ENCODE measurements at places on chromosomes 2 and 18.

- DNase-seq: no peak
Measured at GRCh38 chr2:241555711-241556110, 2.8 kb upstream of the BOK start.

DNA sequence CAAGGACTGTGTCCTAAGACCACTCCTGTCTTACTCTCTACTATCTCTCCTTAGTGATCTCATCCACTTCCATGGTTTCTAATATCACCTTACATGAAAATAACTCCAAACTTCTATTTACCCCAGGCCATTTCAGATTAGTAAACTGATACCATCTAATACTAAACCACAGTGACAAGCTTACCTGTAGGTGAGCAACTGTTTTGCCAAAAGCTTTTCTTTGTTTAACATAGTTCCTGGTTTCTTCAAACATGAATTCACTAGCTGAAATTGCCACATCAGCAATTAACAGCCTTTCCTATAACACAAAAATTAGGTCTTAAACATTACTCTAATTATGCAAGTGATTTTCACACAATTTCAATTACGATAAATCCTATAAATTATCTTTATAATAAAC is 22.1 kb downstream of the ACADL start:
- no peak for DNase-seq

DNA sequence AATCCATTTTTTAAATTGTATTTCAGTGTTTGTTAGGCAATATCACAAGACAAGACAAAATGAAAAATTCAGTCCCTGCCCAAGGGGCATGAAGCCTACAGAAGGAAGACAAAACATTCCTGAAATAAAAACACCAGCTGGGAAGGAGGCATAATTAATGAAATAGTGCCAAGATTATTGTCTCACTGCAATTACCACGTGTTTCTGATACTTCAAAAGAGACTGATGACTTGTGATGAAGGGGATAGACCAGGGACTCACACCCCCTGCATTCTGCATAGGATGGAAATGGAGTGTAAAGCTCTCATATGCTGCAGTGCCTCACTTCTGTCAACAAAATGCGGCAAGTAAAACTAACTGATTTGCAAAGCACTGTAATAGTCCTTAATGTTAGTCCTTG is 178.1 kb downstream of the BARD1 start:
- DNase-seq: no peak

GRCh38 chr2:23988371-23988770 is 21.5 kb upstream of the MFSD2B start:
- no peak for DNase-seq

DNA sequence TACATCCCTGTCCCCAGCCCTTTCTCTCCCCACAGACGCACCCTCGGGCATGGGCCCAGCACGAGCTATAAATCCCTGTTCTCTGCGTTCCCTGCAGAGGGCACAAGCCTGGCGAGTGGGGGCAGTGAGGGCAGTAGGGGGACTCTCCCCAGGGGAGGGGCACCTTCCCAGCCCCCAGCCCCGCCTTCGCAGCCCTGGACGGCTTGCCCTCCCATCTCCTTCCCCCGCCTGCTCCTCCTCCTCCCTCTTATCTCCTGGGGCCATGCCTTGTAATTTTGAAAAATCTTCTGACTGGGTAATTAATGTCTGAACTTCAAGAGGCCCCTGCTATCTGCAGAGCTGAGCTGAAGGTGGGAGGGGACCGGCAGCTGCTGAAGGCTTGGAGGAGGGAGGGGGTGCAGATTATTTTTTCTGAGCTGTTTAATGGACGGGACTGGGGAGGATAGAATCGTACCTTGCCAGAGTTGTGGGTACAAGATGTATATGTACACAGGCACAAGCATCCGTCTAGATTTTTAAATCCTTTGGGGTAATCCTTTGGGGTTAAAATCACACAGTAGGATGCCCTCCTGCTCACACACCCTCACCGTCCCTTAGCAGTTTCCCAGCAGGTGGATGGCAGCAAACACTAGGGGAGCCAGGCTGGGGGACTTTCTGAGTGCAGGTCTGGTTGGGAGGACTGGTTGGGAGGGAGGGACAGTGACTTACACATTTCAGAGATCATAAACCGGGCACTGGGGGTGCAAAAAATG is 121.9 kb downstream of the SMAD7 start:
- no peak for DNase-seq

DNA sequence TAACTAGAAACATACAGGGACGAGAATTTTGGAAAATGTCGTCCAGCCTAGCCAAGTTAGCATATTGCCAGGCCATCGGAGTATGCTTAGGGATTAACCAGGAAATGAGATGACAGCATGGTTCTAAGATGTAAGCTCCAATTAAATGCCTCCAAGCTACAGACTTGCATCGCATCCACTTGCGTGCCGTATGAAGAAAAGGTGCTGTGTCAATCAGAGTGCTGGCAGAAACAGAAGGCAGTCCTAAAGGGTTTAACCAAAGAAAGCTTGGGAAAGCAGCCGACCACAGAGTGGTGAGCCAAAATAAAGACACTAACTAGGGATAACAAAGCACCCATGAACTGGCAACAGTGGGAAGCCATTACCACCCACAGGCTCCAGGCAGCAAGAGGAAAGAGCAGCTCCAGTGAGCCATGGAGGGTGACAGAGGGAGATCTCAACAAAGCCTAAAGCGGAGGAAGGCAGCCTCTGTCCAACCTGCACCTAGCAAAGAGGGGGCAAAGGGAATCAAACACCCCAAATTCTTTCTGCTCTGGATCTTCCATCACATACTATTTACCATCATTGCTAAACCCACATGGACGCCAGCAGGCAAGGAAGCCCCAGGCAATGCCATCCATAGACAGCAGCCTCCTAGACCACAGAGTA is 27.6 kb upstream of the SOCS6 start:
- no peak for DNase-seq
